Left kidney (tissue), 8 donors: ENCODE measurements at places on chromosomes 2 and 18.

GRCh38 chr2:56369316-56369715 is 185.5 kb downstream of the CCDC85A start:
- DNase-seq: no peak

- peak; percentile 75 for DNase-seq
Observed at GRCh38 chr2:217538719-217539118, 464.1 kb downstream of the TNS1 start.

DNA sequence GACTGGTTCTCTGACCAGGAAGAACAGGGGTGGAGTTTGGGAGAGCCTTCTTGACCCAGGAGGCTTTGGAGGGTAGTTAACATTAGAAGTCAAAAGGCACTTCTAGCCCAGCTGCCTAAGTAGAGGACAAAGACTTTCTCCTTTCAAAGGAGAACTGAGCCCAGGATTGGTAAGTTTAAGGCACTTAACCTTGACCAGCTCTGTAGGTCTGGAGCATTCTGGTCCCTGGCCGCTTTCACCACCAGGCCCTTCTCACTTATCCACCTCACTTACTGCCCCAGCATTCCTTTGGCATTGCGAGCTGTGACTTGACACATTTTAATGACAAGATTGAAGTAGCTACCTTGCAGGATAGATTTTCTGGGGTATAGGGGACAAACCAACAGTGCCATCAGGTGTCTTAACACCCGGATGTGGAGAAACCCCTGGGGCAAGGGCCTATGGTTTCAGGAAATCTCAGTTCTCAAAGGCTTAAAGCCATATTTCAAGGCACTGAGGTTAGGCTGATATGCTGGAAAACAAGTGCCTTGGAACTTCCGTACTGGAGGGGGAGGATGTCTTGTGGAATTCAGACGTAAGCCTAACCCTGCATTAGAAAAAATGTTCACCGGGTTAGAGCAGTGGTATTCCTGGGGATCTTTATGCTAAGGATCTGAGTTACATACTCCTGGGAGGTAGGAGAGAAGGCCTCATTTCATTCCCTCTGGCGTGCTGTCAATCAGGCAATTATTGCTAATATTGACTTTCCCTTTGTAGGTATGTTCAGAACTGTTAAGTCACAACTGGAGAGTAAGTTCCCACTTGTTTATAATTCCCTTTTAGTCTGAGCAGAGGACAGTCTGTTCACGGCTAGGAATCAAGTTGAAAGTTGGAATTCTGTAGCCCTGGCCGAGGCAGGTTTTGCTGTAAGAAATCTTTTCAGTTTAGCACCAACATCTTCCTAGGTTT is 4.3 kb downstream of the C2orf68 start:
- DNase-seq: no peak

- DNase-seq: no peak
Observed at GRCh38 chr2:27024812-27025211, 8.0 kb upstream of the TMEM214 start.

DNA sequence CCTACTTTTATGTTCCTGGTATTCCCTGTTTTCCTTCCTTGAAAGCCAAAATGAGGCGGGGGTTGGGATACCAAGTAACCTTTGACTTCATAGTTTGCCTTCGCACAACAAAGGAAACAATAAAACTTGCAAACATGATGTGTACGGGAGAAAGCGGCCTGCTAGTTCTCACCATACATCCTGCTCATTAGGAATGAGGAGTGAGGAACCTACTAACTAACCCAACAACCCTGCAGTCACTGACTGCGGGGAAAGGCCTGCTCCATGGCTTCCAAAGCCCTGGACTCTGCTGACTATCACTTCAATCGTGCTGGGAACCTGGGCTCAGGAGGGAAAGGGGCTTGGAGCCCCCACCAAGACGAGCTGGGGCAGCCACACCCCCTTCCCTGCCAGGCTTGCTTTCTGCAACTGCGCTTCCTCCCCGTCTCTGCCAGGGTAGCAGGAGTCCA is 24.2 kb downstream of the RPL31 start:
- DNase-seq: peak; percentile 12

DNA sequence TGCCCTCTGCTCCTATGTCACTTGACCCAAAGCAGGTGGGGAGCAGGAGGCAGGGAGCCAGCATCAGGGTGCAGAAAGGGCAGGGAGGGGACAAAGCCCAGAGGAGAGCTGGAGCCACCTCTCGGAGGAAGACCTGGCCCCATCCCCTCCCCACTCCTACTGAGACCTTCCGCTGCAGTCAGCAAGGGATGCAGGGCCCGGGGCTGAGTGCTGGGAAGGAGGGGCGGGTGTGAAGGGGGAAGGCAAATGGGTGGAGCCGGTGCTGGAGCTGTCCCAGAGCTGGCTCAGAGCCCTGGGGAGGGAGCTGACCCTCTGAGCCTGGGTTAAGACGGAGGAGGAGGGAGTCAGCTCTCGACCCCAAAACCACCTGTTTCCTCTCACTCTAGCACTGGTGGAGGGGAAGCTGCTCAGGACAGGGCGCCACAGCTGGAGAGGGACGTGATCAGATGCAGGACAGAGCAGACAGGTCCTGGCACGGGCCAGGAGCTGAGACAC is 33.8 kb downstream of the HS1BP3 start:
- DNase-seq: peak; percentile 59

DNA sequence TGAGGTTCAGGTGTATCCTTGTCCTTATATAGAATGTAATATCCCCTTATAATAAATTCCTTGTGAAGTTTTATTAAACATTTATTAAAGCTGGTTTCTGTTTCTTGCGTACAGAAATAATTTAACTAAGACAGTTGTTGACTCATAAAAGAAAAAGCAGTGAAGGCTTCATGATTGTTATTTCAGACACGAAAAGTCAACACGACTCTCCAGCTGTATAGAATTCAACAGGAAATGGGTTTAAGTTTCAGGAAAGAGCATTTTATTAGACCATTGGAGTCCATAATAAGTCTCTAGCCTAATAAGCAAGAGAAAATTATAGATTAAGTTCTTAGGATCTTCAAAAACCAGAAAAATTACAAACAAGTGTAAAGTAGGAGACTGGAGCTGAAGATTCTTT is 62.2 kb downstream of the KCNE4 start:
- no peak for DNase-seq

DNA sequence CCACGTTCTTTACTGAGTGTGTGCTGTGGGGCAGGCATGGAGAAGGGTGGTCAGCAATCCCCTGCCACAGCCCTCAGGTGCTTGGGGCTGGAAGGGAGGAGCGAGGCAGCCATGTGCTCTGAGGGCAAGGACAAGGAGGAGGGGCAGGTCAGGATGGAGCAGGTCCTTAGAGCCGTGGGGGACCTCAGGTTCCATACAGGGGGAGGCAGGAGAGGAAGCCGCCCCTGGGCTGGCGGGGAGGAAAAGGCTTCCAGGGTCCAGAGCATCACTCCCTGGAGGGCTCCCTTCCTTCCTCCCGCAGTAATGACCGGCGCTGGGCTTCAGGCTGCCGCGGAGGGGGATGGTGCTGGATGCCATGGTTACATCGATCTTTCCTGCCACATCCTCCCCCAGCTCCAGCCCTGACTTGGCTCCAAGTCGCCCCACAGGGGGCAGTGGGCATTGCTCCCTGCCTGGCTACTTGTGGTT is 6.6 kb downstream of the GAREM2 start:
- DNase-seq: no peak

- no peak for DNase-seq
Observed at GRCh38 chr18:76564655-76565237, 69.7 kb upstream of the ZNF516 start.

DNA sequence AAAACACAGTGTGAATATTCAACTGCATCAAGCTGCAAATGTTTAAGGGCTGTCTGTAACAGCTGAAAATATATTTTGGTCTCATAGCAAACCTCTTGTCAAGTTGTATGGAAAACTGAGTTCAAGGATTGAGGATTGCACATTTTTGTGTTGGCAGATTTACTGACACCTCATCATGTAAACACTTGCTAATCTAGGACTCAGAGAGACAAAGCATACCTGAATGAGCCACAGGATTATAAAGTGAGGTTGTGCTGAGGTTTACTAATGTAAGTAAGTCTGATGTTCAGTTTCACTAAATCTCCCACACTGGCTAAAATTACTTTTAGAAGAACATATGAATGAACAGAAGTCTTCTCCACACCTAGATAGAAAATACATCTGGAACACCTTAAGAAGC is 1993.1 kb upstream of the CELF4 start:
- DNase-seq: no peak

DNA sequence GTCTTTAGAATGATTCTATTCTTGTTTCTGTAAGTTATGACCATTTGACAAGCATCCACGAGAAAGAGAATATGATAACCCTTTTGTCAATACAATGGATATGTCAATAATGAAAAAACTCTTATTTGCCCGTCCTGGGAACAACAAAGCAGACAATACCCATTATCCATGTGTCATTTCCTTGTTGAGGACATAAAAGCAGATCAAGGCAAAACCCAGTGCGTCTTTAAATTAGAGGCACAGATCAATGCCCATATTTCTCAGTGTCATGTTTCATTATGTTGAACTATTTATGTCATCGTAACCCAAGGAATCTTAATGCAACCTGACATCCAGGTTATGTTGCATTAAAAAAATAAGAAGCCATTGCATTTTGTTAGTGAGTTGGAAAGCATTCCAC is 365.0 kb upstream of the CELF4 start:
- no peak for DNase-seq

DNA sequence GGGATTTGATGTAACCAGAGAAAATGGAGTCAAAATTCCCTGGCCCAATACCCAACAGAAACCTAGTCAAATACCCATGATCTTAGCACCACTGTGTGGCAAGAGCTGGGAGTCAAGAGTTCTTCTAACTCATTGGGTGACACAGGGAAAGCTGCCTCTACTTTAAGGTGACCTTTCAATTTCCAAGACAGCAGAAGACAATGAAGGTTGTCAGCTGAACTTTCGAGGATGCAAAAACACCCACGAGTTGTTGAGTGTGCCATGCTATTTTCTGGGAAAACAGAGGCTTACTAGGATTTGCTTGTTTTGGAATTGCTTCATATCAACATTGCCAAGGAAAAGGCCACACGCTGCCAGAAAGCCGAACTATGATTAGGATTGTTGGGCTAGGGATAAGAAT is 61.6 kb upstream of the CYRIA start:
- DNase-seq: no peak

GRCh38 chr2:138329162-138329561 is 172.4 kb upstream of the SPOPL start:
- DNase-seq: no peak

GRCh38 chr2:123916051-123916450 is 109.0 kb upstream of the CNTNAP5 start:
- DNase-seq: no peak

GRCh38 chr18:9156604-9157249 is 20.1 kb downstream of the ANKRD12 start:
- DNase-seq: no peak

DNA sequence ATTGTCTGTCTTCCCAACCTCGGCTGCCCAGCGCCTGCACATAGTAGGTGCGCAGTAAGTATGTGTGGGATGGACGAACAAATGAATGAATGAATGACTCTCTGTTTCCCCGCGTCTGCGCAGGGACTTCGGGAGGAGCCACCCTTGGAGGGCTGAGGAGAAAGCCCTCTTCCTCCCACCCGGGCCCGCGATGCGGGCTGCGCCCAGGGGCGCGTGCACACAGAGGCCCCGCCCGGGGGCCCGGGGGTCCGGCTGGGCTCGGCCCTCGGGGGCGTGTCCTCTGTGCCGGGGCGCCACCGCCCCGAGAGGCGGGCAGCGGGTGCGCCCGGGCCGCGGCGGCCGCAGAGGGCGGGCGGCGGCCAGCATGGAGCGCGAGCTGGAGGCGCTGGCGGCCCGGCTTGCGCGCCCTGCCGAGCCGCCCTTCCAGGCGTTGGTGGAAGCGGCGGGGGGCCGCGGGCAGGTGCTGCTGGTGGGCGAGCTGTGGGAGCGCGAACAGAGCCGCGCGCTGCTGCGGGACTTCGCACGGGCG is at the start of gene C2orf72:
C2orf72 (plus strand) TSS at position 322 of the 529 bp plus-strand sequence; CDS start at position 365, 43 bp downstream.
- no peak for DNase-seq

DNA sequence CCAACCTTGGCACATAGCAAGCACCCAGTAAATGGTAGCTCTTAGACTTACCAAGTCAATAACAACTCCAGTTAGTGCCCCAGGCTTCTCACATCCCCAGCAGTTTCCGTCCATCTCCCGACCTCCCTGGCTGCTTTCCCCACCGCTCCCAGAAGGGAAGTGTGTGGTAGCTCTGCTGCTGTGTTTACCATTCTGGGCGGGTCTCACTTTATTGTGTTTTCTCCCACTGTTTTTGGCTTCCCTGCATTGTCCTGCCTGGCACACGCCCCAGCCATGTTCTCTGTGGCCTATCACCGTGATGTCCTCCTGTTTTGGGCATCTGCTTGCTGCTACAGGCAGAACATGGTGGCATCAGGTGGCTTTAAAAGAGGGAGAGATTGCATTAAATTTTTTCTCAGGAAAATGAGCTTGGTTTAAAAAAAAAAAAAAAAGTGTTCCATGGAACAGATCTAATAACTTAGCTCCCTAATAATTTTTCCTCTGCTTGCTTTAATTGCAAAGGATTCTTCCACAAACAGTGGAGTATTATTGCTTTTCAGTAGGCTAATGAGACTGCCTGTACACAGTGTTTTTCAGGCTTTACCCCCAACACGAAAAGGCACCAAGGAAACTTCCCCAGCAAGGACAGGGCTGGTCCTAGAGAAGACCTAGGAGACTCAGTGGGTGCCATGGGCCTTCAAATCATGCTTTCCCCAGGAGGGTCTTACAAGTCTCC is 8.0 kb upstream of the COX7A2L start:
- DNase-seq: no peak

GRCh38 chr2:224561234-224562005 is 23.7 kb downstream of the CUL3 start:
- DNase-seq: no peak

DNA sequence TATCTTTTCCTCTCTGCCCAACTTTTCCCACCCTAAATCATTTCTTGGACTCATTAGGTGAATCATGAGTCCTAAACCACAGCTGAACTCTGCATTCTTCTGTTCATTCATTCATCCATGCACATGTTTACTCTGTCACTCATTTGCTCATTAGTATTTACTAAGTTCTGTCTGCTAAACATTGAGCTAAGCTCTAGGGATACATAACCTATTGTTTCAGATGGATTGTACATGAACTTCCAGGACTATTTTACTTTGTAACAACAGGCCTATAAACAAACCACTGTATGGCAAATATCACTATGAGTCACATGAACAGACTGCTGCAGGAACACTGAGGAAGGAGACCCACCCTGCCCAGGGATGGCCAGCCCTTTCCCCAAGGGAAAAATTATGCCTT is 14.6 kb upstream of the DYNC2LI1 start:
- no peak for DNase-seq

- DNase-seq: no peak
Observed at GRCh38 chr2:149290662-149291061, 39.7 kb upstream of the LYPD6 start.

DNA sequence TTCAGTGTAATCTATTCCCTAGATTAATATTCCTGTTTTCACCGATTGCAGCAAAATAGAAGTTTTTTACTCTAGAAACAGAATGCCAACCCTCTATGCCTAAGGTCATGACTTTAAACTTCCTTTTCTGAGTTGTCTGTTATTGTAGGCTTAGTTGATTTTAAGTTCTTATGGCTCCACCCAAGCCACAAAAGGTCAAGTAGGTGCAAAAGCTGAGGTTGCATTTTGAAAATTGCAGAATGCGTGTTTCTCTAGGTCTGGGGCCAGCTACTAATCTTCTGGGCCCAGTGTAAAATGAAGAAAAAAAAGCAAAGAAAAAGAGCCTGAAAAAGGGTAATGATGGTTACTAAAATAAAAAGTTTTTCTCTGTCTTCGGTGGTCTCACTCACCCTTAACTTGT is 635.7 kb upstream of the FAM98A start:
- no peak for DNase-seq
